ENCODE measurements at places on chromosomes 4 and X.

DNA sequence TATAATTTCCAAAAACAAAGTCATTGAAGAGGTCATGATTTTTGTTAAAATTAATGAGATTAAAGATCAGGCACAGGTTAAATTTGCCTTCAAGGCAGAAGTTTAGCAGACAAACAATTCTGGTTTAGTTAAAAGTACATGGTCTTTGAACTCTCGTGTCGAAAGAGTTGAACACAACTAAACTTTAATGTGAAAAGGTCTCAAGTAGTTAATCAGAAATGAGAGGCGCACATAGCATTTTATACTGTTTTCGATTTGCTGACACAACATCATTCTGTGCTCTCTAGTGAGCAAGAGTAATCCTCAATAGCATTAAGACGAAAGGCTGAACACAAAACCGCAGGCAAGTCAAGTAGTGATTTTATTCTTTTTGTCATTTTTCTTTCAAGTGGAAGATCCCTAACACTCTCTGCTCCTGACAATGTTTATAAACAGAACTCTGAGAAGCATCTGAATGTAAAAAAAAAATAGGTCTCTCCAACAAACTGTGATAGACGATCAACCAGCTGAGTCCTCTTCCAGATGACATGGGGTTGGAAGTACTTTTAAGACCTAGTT, 49.8 kb downstream of the SH3RF1 start:
- DNase-seq = no peak

GRCh38 chr4:150580306-150580705, 1.6 kb upstream of the MAB21L2 start:
- DNase-seq = no peak

DNA sequence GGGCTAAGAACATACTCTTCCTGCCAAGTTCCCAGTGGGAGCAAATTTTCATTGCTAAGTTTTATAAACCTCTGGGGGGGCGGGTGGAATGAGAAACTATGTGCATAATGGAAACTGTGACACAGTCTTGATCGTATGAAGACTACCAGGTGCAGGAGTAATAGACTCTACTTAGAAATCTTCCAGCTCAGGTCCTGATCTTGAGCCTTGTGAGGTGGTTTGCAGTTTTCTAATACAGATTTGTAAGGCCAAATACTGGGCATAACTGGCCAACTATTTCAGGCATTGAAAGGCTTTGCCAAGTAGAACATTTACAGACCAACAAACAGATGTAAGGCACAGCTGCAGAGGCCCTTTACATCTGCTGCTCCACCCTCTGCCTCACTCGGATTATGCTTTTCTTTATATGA, 89.7 kb upstream of the CBR4 start:
- DNase-seq = no peak

GRCh38 chr4:89042055-89042454, 14.9 kb downstream of the FAM13A start:
- DNase-seq = no peak

- no peak for DNase-seq
Observed at GRCh38 chrX:126272795-126273497, 106.9 kb upstream of the DCAF12L2 start.

DNA sequence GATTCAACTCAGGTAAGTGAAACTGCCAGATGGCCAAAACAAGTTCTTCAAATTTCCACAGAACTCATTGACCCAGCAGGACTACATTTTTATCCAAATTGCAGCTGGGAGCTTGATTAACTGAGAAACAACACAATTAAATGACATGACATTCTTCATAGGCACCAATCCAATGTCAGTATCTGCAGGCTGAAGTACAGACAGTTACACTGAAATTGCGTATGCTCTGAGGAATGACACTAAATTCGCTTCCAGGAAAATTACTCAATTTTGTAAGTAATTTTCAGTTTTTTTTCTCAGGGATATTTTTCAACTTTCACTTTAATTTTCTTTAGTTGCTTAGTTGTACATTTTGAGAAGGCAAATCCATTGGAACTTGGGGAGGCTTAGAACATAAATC, 4.5 kb downstream of the C1GALT1C1 start:
- no peak for DNase-seq

DNA sequence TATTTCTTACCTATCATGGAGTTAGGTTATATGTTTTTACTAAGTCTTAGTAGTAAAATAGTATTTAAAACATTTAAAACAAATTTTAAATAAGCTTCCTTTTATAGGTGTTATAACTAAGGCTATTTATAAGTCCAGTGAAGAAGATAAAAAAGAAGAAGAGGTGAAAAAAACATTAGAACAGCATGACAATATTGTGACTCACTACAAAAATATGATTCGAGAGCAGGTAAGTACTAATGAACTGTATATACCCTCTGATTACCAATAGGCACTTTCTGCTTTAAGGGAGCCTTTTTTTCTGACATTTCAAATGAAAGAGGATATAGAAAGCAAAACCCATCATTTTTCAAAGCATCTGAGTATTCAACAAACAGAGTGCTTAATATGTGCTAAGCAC, 76.6 kb downstream of the USO1 start:
- DNase-seq = no peak

DNA sequence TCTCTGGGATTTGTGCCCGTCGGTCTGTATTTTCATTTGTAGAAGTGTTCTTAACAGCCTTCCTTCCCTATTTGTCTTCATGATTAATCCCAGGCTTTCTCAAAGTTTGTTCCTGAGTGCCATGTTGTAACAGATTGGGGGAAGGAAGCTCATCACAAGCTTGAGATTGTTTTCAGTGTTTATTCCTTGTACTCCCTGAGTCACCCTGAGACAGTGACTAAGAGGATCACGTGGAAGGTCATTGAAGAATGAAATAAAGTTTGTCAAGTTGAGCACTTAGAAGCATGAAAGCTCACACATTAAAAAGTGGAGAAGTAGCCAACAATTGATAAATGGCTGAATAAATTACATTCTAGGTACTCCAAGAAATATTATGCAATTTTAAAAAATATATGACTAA, 153.5 kb upstream of the FAM241A start:
- DNase-seq = no peak

GRCh38 chr4:37749398-37749988, 63.3 kb upstream of the RELL1 start:
- DNase-seq = no peak
